ENCODE measurements at places on chromosomes 6 and 20. TPM values are rescaled to one million over a fixed set of nuclear protein-coding genes. Genes with fewer than 3 reads are reported as not detected.

GSTA3 gene
- total RNA-seq, result not detected

GRCh38 chr6:127458222-127458621 is 967 bp downstream of the KIAA0408 start:
- H3K36me3 ChIP-seq, result no peaks in the 10 kb centered on the region
- H3K27ac ChIP-seq, result no peak overlapping the region
- no peak for DNase-seq
- H3K4me1 ChIP-seq, result peaks cover 4% of the 10 kb centered on the region

GRCh38 chr6:122872311-122872710 is 83.3 kb downstream of the SMPDL3A start:
- H3K27ac ChIP-seq, result no peak overlapping the region
- H3K4me1 ChIP-seq, result no peaks in the 10 kb centered on the region
- H3K4me3 ChIP-seq, result no peak overlapping the region
- no peak for DNase-seq
- no peaks in the 10 kb centered on the region for H3K36me3 ChIP-seq
- no peaks in the 10 kb centered on the region for H3K27me3 ChIP-seq

SCRT2 gene
- not detected for total RNA-seq

RNF144B gene
- total RNA-seq, result 2.1 TPM

DNA sequence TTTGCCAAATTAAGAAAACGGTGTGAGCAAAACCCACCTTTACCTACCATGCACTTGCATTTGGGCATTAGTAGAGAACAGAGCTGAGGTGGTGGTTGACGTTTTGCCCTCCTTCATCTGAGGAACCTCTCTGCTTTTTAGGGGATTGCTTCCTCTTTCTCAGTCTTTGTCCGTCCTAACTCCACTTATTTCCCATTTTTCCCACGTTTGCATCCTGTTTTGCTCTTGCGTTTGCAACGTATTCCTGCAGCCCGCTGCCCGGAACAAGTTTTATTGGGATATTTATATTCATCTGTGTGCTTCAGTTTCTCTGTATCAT is 374 bp upstream of the SERINC1 start:
- no peak for DNase-seq
- H3K27ac ChIP-seq, result peak overlapping the region; percentile 99
- peak overlapping the region; percentile 99 for H3K4me3 ChIP-seq
- H3K4me1 ChIP-seq, result peaks cover 25% of the 10 kb centered on the region
- peaks cover 8% of the 10 kb centered on the region for H3K36me3 ChIP-seq
- no peaks in the 10 kb centered on the region for H3K27me3 ChIP-seq

DNA sequence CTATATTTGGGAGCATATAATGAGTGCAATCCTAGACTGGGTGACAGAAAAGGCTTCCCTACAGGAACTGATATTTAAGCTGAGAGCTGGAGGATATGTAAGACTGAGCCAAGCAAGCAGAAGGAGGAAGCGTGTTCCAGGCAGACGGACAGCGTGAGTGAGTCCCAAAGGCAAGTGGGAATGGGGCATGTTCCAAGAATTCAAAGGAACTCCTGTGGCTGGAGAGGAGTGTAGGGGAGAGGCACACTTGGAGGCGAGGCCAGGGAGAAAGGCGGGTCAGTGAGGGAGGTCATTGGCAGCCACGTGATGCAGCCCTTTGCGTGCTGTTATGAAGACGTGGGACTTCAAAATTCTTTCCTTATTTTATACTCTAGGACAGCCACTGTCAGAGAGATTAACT is 27.9 kb upstream of the SGK1 start:
- DNase-seq, result no peak
- peaks cover 2% of the 10 kb centered on the region for H3K4me1 ChIP-seq
- H3K4me3 ChIP-seq, result no peak overlapping the region
- no peak overlapping the region for H3K27ac ChIP-seq
- H3K36me3 ChIP-seq, result no peaks in the 10 kb centered on the region
- H3K27me3 ChIP-seq, result no peaks in the 10 kb centered on the region

CST2 gene
- total RNA-seq, result not detected

DNA sequence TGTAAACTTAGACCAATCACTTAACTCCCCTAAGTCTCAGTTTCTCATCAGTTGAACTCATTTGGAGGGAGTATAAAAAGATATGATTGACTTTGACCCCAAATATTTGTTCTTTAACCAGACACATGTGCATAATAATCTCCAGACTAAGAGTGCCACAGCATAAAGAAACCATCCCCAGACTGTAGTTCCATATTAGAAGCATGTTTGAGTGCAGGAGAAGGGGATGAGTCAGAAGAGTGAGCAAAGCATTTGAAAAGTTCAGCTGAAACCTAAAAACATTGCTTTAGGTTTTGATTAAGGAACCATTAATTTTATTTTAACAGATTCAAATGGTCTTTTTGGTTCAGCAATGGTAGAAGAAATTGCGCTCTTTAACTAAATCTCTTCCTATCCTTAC is 654.8 kb downstream of the UTRN start:
- no peak overlapping the region for H3K27ac ChIP-seq
- H3K4me1 ChIP-seq, result no peaks in the 10 kb centered on the region
- no peaks in the 10 kb centered on the region for H3K36me3 ChIP-seq
- H3K27me3 ChIP-seq, result no peaks in the 10 kb centered on the region
- H3K4me3 ChIP-seq, result no peak overlapping the region

- peaks cover 44% of the 10 kb centered on the region for H3K4me1 ChIP-seq
- H3K36me3 ChIP-seq, result peaks cover 24% of the 10 kb centered on the region
- H3K4me3 ChIP-seq, result no peak overlapping the region
- H3K27ac ChIP-seq, result peak overlapping the region; percentile 73
- no peak for DNase-seq
- H3K27me3 ChIP-seq, result no peaks in the 10 kb centered on the region
Observed at GRCh38 chr20:32443386-32443974, 85.3 kb downstream of the ASXL1 start.

STK4 gene
- total RNA-seq, result 180 TPM

GRCh38 chr6:64128301-64129024 is 492.9 kb downstream of the PHF3 start:
- H3K4me1 ChIP-seq, result no peaks in the 10 kb centered on the region
- H3K27me3 ChIP-seq, result no peaks in the 10 kb centered on the region
- no peaks in the 10 kb centered on the region for H3K36me3 ChIP-seq
- H3K4me3 ChIP-seq, result no peak overlapping the region
- no peak overlapping the region for H3K27ac ChIP-seq

DNA sequence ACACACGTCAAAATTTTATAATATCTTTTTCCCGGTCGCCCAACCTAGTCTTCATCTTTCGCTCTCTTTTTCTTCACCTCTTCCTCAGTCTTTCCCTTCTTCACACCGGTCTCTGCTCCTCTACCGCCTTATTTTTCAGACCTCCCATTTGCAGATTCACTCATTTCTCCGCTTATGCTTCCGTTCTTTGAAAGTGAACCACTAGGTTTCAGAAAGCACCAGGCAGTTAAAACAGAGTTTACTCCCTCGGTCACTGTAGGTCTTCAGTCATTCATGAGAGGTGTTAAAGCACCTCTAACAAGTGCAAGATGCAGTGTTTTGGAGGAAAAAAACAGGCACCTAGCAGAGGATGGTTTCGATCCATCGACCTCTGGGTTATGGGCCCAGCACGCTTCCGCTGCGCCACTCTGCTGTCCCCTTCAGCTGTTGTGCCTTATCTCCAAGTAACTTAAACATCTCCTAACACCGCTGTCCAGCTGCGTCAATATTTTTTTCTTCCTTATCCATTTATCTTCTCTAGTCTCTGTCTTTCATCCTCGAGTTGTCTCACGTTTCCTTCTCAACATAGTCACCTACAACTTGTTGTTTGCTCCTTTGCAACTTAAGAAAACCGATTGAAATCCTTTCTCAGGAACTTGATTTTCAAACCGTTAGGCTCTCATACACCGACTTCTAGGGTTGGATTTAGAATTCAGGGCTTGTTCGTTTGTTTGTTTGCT is 119.7 kb upstream of the ZNF184 start:
- no peak overlapping the region for H3K27ac ChIP-seq
- H3K36me3 ChIP-seq, result peaks cover 2% of the 10 kb centered on the region
- peak; percentile 61 for DNase-seq
- H3K27me3 ChIP-seq, result peaks cover 43% of the 10 kb centered on the region

DNA sequence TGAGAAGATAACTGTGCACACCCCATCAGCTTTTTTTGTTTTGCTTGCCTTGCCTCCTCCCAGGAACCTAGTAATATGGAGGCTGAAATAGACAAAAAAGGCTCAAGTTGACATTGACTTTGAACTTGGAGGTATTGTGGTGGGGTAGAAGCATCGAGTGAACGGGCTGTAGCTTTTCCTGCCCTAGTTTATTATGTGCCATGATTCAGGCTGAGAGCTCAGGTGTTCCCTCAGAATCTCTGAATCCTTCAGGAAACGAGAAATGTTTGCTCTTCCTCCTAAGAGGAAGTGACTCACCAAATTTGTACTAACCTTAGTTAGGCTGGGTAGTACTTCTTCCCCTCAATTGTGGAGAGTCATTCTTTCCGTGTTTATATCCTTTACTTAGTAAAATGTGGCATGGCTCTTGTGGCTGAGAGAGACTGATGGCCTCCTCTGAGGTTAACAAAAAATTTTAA is 98.8 kb downstream of the SASH1 start:
- no peaks in the 10 kb centered on the region for H3K36me3 ChIP-seq
- H3K27me3 ChIP-seq, result peaks cover 54% of the 10 kb centered on the region
- peaks cover 5% of the 10 kb centered on the region for H3K4me1 ChIP-seq
- no peak overlapping the region for H3K27ac ChIP-seq

- no peaks in the 10 kb centered on the region for H3K27me3 ChIP-seq
- peaks cover 42% of the 10 kb centered on the region for H3K4me1 ChIP-seq
- H3K36me3 ChIP-seq, result peaks cover 35% of the 10 kb centered on the region
- no peak for DNase-seq
Observed at GRCh38 chr6:12010635-12011275, 1.4 kb upstream of the HIVEP1 start.

- H3K4me3 ChIP-seq, result no peak overlapping the region
- no peak overlapping the region for H3K27ac ChIP-seq
- H3K4me1 ChIP-seq, result no peaks in the 10 kb centered on the region
- no peaks in the 10 kb centered on the region for H3K36me3 ChIP-seq
Observed at GRCh38 chr6:92231171-92231701, 1188.1 kb downstream of the EPHA7 start.

- H3K4me3 ChIP-seq, result no peak overlapping the region
- no peak overlapping the region for H3K27ac ChIP-seq
- peaks cover 2% of the 10 kb centered on the region for H3K36me3 ChIP-seq
- H3K4me1 ChIP-seq, result peaks cover 17% of the 10 kb centered on the region
- no peak for DNase-seq
Observed at GRCh38 chr6:40791004-40791403, 203.8 kb upstream of the LRFN2 start.

- no peaks in the 10 kb centered on the region for H3K36me3 ChIP-seq
- H3K27ac ChIP-seq, result no peak overlapping the region
- no peaks in the 10 kb centered on the region for H3K4me1 ChIP-seq
- no peak overlapping the region for H3K4me3 ChIP-seq
Observed at GRCh38 chr6:169168302-169168630, 85.4 kb downstream of the THBS2 start.

- H3K36me3 ChIP-seq, result peaks cover 1% of the 10 kb centered on the region
- H3K27ac ChIP-seq, result no peak overlapping the region
- H3K4me1 ChIP-seq, result no peaks in the 10 kb centered on the region
- peaks cover 17% of the 10 kb centered on the region for H3K27me3 ChIP-seq
- H3K4me3 ChIP-seq, result no peak overlapping the region
Observed at GRCh38 chr20:38245753-38246152, 14.8 kb downstream of the KIAA1755 start.

- no peak overlapping the region for H3K27ac ChIP-seq
- H3K27me3 ChIP-seq, result no peaks in the 10 kb centered on the region
- H3K36me3 ChIP-seq, result peaks cover 2% of the 10 kb centered on the region
- no peak overlapping the region for H3K4me3 ChIP-seq
- peaks cover 44% of the 10 kb centered on the region for H3K4me1 ChIP-seq
- no peak for DNase-seq
Observed at GRCh38 chr6:11810039-11810541, 31.5 kb upstream of the ADTRP start.

DNA sequence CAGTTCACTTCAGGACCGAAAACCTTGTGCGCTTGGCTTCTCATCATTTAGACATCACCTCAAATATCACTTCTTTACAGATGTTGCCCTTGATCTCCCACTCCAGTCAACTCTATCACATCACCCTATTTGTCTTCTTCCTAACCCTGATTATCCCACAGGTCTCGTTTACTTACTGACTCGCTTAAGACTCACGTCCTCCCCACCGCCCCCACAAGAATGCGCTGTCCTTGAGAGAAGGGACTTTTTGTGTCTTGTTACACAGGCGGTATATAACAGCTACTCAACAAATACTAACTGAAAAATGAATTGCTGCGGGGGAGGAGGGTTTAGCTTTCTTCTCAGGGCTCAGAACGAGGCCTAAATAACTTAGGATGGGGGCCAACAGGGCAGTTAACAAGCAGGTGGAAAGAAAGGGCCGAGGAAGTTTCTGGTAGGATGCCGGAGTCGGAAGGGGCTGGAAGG is 527 bp downstream of the TOMM34 start:
- H3K4me3 ChIP-seq, result peak overlapping the region; percentile 98
- DNase-seq, result peak; percentile 68
- peaks cover 68% of the 10 kb centered on the region for H3K4me1 ChIP-seq
- H3K27me3 ChIP-seq, result no peaks in the 10 kb centered on the region
- H3K27ac ChIP-seq, result peak overlapping the region; percentile 98

DNA sequence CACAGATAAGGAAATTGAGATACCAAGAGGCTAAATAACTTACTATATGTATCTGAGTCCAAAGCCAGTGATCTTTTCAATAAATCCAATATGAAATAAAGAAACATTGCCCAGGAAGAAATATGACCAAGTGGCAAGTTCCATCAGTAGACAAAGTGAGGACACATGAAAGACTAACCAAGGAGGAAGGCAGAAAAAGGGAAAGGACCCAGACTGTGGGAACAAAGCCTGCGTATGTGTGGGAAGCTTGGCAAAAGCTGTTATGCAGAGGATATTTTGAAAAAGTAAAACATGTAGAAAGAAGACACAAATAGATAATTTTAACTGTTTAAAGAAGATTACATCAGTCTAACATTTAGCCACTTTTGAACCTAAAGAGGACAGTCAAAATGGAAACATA is 264.4 kb upstream of the PRDM1 start:
- H3K36me3 ChIP-seq, result peaks cover 1% of the 10 kb centered on the region
- no peaks in the 10 kb centered on the region for H3K4me1 ChIP-seq
- no peak for DNase-seq

- H3K4me3 ChIP-seq, result no peak overlapping the region
- H3K36me3 ChIP-seq, result no peaks in the 10 kb centered on the region
- peaks cover 28% of the 10 kb centered on the region for H3K27me3 ChIP-seq
- H3K4me1 ChIP-seq, result no peaks in the 10 kb centered on the region
Observed at GRCh38 chr6:56992036-56992435, 37.1 kb downstream of the BEND6 start.

- no peaks in the 10 kb centered on the region for H3K27me3 ChIP-seq
- peaks cover 12% of the 10 kb centered on the region for H3K36me3 ChIP-seq
- no peak for DNase-seq
Observed at GRCh38 chr6:31877125-31877650, 1.6 kb downstream of the SLC44A4 start.

PEX3 gene
- 31.3 TPM for total RNA-seq

- no peaks in the 10 kb centered on the region for H3K36me3 ChIP-seq
- H3K27ac ChIP-seq, result no peak overlapping the region
- peaks cover 11% of the 10 kb centered on the region for H3K27me3 ChIP-seq
- no peak overlapping the region for H3K4me3 ChIP-seq
- no peak for DNase-seq
Observed at GRCh38 chr6:142045380-142046278, 87.1 kb upstream of the GJE1 start.
